Activated CD4-positive, alpha-beta T cell treated with anti-CD3 and anti-CD28 coated beads, Interleukin-10, Interleukin-2, amounts not matched to agents 100 ng/mL and 50 ng/mL, durations not matched to agents 16 hours and 8 hours (primary cell): ENCODE measurements at places on chromosomes 16 and 17.

DNA sequence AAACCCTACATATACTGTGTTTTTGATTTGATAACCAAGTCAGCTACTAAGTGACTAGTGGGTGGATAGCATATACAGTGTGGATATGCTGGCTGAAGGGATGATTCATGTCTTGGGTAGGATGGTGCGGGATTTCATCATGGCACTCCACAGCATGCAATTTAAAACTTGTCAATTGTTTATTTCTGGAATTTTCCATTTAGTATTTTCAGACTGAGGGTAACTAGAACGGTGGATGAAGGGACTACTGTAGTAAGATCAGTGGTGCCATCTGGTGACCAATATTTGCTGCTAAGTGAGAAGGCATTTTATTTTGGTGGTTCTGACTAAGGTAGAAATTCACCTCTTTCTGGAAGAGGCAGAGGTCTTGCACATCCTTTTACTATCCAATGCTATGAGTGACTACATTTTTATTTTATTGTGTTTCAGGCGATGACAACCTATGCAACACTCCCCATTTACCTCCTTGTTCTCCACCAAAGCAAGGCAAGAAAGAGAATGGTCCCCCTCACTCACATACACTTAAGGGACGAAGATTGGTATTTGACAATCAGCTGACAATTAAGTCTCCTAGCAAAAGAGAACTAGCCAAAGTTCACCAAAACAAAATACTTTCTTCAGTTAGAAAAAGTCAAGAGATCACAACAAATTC, 3.1 kb downstream of the CDC6 start:
- DNase-seq, result peak; percentile 63

- no peak for DNase-seq
Measured at GRCh38 chr17:37068266-37068665, 119.5 kb downstream of the AATF start.

GRCh38 chr17:55571095-55571494, 59.8 kb upstream of the SMIM36 start:
- DNase-seq, result no peak

- no peak for DNase-seq
Measured at GRCh38 chr17:63185420-63185819, 219.4 kb downstream of the TANC2 start.

DNA sequence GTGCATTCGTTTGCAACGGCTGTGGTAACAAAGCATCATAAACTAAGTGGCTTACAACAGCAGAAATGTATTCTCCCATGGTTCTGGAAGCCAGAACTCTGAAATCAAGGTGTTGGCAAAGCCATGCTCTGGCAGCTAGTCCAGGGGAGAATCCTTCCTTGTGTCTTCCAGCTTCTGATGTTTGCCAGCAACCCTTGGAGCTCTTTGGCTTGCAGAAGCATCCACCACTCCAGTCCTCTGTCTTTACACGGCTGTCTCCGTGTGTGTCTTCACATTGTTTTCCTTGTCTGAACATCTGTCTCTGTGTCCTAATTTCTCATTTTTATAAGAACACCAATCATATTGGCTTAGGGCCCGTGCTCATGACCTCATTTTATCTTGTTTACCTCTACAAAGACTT, 265.3 kb upstream of the HSBP1 start:
- DNase-seq, result no peak
